ENCODE measurements at places on chromosomes 2 and 18.

DNA sequence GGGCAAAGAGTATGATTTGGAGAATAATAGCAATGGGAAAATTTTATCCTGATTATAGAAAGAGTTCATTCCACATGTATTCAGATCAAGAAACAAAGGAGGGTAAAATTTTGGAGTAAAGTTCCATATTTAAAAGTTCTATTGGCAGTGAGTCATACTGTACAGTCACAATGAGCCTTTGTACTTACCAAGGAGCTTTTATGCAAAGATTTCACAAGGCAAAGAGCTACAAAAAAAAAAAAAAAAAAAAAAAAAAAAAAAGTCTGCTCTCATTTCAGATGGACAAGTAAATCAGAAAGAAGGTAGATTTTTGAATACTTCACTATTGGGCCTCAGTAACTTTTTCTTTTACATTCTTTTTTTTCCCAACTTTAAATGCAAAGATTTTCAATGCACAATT lies 1802.2 kb upstream of the PIK3C3 start:
- DNase-seq = no peak

DNA sequence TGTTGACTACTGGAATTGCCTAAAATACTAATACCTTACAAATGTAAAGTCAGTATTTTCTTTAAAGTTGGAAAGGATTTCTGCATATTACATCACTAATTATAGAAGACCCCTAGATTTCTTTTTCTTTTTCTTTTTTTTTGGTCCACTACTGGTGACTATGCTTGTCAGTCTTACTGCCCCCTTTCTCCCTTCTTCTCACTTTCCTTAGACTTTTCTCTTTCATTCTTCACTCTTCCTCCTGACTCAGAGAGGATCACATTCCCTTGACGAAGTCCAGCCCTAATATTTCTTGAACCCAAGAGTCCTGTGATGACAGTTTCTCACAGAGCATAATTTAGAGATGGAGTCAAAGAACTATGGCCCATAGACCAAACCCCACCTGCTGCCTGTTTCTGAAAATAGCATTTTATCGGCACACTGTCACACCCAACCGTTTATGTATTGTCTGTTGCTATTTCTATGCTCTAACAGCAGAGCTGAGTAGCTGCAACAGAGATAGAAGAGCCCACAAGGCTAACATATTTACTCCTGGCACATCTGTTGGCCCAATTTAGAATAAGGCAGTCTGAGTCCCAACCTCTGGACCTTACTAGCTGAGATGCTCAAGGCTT lies 40.6 kb upstream of the RIOK3 start:
- DNase-seq = no peak

- no peak for DNase-seq
Measured at GRCh38 chr2:40147360-40147759, 304.5 kb downstream of the SLC8A1 start.

DNA sequence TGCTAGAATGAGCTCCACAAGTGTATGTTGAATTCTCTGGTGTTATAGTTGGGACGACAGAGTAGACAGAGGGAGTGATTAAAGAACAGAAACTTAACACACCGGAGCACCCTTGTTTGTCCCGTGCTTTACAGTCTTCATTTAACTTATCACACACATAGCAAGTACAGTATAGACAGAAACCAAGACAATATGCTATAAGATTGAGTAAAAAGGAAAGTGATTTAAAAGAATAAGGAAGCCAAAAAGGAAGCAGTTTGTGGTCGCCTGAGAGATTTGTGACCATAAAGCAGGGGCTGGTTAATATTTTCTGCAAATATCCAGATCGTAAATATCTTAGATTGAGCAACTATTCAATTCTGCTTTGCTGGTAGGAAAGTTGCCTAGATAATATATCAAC lies 1128.4 kb downstream of the TSN start:
- no peak for DNase-seq

GRCh38 chr18:77068321-77069312 lies 64.0 kb downstream of the MBP start:
- no peak for DNase-seq

GRCh38 chr2:179265082-179265510 lies 464 bp upstream of the SESTD1 start:
- DNase-seq = no peak

GRCh38 chr2:225484751-225485150 lies 85.2 kb downstream of the NYAP2 start:
- no peak for DNase-seq

GRCh38 chr2:145137901-145138300 lies 618.0 kb upstream of the ZEB2 start:
- no peak for DNase-seq

Measured in GM13976 (cell line).